ENCODE measurements at places on chromosomes 16 and 17.
A peak's percentile ranks its signal among the peaks of the same experiment; 100 is the strongest.

DNA sequence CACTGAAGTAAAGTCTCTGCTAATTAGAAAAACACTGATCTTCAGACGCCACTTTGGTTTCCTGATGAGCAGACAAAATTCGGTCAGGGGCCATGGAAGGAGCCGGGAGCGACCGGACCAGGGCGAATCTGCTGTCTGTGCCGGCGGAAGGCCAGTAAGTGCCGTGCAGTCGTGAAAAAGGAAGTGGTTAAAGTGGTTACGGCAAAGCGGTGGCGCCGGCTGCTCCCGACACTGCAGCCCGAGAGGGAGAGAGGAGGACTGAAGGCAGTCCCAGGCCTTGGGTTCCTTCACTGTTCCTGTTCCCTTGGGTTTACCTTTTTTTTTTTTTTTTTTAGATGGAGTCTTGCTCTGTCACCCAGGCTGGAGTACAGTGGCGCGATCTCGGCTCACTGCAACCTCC, 17.3 kb upstream of the HEXD start:
- no peak for DNase-seq

DNA sequence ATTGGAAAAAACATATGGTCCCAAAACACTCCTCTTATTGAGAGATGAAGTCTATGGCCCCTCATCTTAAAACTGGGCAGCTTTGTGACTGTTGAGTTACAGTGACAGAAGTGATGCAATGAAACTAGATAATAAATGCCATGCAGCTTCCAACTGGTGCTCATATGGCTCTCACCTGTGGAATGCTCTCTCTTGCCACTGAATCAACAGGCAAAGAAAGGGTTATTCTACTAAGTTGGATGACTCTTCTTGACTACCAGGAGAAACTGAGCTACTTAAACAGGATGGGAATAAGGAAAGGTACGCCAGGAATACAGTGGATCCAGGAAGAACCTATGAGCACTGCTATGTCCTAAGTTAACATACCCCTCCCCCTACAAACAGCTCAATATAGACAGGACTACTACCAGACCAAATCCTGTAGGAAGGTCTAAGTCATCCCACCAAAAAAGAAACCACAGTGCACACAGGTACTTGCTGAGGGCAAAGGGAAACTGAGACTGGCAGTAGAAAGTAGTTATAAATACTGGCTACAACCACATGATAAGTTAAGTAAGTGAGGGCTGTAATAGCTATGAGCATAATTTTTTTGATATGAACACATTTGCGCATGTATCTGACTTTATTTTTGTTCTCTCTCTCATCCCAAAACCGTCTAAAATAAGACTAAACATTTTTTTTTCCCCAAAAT, 398.5 kb downstream of the ZFHX3 start:
- no peak for DNase-seq

- peak; percentile 95 for DNase-seq
These were observed at the start of gene NUBP1 for GRCh38 chr16:10743610-10744369. Gene NUBP1 (plus strand): TSS chr16:10743842. CDS start chr16:10743864, 22 bp downstream.

DNA sequence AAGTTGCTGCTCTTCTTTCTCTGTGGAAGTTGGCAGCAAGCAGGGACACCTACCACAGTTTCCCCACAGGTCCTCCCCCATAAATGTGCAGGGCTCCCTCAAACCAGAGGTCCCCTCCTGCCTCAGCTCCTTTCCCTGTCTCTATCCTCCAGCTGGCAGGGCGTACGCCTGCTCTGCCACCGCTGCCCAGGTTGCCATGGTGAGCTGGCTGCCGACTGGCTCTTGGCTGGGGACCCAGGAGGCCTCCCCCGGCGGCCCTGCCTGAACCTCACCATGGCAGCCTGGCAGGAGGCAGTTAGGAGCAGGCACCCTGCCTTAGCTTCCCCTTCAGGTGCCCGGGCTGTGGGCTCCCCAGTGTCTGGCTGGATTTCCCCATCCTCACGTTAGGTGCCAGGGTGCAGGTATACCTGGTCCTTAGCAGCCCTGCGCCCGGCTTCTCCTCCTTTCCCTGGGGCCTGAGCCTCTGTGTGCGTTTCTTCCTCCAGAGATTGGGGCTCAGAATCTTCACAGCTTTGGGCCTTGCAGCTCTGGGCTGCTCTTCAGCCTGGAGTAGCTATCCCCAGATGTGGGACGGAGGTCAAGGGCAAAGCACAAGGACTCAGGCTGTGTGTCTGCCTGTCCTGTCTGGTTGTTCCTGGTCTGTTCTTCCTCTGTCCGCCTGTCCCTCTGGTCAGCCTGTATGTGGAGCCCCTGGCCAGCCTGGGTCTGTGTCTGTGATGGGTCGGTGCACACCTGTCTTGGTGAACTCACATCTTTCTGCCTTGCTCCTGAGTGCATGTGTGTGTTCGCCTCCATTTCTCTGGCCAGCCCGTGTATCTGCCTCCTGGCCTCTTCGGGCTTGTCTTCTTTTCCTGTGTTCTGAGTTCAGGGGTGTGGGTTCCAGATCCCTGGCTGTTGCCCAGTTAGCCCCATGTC, 15.7 kb downstream of the GJD3 start:
- no peak for DNase-seq

DNA sequence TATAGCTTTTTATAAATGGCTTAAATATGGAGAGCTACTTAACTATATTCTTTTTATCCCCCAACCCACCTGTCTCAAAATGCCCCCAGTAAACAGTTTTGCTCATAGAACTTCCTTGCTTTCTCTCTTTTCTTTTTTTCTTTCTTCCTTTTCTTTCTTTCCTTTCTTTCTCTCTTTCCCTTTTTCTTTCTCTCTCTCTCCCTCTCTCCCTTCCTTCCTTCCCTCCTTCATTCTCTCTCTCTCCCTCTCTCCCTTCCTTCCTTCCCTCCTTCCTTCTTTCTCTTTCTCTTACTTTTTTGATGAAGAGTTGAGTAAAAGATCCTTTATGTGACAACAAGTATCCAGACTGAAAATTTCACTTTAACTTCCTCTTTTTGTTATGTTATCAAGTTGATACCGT, 48.2 kb downstream of the KCNJ2 start:
- no peak for DNase-seq

GRCh38 chr17:73749928-73750605, 105.8 kb upstream of the SDK2 start:
- DNase-seq: no peak

Data from activated CD8-positive, alpha-beta memory T cell treated with anti-CD3 and anti-CD28 coated beads for 1 hour (primary cell).